ENCODE measurements at places on chromosomes 11 and 22.

DNA sequence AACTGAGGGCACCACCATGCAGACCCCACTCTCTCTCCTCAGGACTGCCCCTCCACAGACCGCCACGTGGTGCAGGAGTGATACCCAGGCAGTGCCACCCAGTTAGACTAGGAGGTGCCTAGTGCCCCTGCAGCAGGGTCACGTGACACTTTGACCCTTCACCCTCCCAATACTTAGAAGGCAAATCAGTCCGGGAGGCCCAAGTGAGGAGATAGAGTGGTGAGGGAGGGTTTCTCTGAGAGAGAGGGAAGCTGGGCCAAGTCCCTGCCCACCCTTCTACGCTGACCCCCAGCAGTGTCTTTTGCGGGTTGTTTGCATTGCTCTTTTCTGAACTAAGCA, 84.6 kb downstream of the BUD13 start:
- no peak for DNase-seq

DNA sequence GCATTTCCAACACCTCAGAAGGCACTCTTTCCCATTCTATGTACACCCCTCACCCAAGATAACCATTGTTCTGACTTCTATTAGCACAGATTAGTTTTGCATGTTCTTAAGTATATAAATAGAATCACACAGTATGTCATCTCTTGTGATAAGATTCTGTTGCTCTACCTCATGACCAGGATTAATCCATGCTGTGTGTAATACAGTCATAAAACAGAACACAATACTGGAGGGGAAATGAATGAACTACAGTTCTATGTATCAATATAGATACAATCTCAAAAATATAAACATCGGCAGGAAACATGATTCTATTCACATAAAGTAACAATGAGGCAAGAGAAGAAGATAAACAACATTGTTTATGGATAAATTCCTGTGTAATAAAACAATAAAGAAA, 151.5 kb downstream of the ATG16L2 start:
- DNase-seq = no peak

- DNase-seq = no peak
These were observed at the start of gene GSC2 for GRCh38 chr22:19149991-19150390. TSS of gene GSC2 (minus strand) at chr22:19150292. CDS start at chr22:19150283, 9 bp downstream.

- no peak for DNase-seq
These were observed 3.7 kb upstream of the LZTR1 start for GRCh38 chr22:20978419-20978818.

DNA sequence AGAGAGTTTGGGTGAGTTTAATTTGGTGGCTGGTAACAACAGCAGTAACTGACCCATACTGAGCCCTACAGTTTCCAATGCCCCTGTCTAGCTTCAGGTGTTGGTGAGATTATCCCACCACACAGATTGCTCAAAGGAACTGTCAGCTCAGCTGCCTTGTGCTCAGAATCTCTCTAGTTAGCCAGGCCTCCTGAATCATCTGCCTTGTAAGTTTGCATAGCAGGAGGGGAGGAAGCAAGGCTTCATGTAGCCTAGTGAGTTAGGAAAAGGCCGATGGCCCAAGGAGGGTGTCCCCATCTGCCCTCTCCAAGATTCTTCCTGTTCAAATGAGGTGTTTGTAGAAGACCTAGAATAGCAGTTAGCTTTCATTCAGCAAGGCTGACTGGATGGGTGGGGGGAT, 74.3 kb downstream of the MICAL2 start:
- DNase-seq = no peak

DNA sequence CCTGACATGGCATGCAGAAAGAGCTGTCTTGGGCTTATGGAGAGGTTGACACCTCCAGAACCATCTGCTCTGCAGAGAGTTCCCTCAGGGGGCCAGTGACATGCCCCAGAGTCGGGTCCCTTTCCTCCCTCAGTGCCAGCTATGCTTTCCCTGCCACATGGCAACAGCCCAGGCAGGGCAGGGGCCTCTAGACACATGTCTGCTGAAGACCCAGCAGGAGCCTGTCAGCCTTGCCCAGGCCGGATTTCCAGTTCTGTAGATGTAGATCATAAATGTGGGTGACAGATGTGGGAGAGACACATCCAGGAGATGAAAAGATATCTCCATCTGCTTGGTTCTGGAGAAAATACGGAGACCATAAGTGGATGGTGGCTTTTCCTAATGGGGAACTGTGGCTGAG, 25.5 kb downstream of the NAV2 start:
- DNase-seq = no peak

GRCh38 chr11:80595011-80595410, 1154.2 kb upstream of the TENM4 start:
- DNase-seq = no peak

DNA sequence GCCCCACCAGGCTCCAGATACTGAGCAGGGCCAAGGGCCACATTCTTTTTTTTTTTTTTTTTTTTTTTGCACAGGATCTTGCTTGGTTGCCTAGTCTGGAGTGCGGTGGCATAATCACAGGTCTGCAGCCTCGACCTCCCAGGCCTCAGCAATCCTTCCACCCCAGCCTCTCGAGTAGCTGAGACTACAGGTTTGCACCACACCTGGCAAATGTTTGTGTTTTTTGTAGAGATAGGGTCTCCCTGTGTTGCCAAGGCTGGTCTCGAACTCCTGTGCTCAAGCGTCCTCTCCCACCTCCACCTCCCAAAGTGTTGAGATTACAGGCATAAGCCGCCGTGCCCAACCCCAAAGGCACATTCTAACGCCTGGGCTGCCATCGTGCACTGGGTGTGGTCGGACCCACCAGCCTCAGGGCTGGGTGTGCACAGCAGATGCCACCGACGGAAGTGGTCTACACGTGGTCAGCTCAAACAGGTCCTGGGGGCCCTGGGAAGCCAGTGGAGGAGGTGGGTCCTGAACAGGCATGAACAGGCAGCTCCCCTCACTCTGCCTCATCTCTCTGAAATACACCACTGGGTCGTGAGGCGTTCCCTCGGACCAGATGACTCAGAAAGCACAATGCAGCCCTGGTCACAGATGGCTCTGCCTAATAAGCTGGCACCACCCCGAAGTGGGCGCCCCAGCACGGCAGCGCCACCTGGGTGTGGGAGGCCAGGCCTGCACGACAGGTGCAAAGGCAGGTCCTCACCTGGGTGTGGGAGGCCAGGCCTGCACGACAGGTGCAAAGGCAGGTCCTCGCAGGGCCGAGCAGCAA, 5.1 kb upstream of the B4GALNT4 start:
- peak; percentile 82 for DNase-seq

DNA sequence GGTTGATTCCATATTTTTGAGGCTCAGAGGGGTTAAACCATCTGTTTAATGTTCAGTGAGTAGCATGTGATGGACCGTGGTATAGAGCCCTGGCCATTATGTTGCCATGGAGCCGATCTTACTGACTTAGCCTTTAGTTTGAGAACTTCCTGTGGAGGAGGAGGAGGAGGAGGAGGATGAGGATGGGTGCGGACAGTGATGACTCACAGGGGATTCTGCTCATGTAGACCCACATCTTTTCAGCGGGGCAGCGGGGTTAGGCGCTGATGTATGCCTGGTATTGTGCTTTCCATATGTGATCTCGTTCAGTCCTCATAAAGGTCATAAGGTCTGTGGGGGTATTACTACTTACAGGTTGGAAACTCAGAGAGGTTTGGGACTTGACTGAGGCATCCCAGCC, 13.9 kb downstream of the STX3 start:
- DNase-seq = no peak

DNA sequence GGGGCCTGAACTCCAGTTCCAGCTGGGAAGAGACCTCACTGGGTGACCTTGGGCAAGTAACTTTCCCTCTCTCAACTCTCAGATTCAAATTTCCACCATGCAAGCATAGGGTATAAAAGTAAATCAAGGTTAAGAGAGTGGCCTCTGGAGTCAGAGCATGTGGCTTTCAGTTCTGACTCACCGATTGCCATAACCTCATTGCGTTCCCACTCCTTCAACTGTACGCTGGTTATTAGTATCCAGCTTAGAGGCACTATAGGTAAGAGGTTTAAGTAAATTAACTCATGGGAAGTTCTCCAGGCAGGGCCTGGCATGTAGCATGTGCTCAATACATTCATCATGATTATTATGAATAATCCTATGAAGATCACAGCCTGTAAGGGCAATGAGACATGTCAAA, 88.3 kb downstream of the FBXO7 start:
- DNase-seq = no peak

DNA sequence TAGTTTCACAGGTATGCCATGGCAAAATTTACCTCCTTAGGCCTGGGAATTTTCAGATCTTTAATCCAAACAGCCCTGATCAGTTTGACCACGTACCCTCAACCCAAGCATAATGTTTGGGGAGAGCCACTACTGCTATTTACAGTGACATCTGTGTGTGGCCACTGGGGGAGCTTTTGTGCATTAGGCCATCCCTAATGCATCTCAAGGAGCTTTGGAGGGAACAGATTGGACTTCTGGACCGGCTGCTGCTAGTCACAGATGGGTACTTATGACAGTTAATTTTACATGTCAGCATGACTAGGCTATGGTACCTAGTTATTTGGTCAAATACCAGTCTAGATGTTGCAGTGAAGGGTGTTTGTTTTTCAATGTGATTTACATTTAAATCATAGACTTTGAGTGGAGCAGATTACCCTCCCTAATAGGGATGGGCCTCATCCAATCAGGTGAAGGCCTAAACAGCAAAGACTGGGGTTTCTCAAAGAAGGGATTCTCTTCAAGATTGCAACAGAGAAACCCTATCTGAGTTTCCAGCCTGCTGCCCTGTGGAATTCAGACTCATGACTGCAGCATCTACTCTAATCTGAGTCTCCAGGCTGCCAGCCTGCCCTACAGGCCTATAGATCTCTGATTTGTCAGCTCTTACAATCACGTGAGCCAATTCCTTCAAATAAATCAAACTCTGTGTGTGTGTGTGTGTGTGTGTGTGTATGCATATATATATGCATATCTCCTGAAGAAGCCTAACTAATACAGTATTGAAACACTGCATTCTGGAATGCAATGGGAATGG, 38.0 kb upstream of the GALNT18 start:
- no peak for DNase-seq

DNA sequence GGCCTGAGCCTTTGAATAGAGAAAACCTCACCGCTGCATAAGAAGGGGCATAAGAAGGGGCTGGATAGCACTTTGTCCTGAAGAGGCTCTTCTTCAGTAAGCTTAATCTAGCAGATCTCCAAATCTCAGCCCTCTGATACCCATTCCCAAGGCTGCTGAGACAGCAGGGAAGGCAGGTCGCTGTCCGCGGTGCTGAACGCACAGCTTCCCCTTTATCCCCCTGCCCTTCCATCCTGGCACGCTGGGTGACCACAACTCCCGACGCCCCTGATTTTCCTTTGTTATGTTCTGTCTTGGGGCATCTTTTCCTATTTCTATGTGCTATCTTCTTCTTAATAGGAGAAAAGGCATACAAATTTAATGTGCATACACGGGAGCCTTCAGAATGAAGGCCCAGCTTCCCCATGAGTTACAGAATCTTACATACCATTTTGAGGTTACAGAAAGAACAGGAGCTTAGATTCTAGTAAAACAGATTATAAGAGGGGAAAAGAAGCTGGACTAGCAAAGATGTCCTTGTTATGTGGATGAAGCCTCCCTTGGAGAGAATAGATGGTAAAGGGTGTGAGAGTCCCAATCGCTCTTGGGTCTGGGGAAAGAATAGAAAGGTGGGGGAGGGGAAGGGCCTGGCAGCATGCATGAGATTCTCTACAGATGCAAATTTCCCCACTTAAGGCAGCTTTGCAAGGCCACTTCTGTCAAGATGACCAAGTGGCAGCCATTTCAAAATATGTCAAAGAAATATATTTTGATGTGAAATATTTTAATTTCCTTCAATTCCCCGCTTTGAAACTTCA, 5.7 kb upstream of the SULT4A1 start:
- no peak for DNase-seq

DNA sequence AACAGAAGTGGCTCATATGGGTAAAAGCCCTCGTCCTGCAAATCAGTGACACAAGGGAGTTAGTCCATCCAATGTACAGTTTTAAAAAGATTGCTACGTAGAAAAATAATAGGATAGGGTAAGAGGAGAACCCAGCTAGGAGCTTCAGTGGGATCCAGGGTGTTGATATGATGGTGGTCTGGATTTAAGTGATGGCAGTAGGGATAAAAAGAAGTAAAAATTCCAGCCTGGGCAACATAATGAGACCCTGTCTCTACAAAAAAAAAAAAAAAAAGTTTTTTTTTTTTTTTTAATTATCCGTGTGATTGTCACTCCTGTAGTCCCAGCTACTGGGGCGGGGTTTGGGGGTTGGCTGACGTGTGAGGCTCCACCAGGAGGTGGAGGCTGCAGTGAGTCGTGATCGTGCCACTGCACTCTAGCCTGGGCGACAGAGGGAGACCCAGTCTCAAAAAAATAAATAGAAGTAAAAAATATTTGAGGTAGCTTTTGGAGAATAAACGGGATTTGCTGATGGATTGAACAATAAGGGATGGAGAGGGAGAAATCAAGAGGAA, 7.0 kb upstream of the L3MBTL2 start:
- DNase-seq = peak; percentile 41

GRCh38 chr22:41286639-41287091, 678 bp upstream of the RANGAP1 start:
- DNase-seq = peak; percentile 65

DNA sequence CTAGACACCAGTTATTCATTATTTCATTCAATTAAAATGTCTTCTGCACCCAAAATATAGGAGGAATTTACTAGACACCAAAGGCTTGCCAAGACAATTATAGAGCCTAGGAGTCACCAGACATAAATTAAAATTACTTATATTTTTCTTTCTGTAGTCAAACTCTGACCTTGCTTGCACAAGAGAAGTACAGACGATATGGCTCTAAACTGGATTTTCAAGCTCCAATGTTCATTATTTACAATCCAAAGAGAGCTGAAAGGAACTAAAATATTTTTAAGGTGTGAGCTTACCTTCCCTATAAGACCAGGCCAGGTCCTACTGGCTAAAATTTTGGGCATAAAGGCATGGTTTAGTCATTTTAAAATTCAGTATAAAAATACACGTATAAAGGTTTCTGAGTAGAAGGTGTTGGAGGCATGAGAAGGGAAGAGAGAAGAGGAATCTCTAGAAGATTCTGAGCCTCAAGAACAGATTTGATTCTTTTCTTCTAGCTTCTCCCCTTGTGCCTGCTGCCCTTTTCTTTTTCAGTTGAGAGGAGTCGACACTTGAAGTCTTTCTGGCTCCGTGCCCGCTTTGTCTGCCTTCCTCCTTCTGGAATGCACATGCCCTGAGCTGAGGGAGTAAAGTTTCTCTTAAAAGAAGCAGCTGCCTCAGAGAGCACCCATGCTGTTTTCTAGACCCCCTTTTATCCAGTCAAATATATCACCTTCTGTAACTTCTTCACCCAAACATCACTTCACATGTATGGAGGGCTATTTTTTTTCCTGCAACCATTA, 13.5 kb downstream of the C11orf97 start:
- DNase-seq = no peak

DNA sequence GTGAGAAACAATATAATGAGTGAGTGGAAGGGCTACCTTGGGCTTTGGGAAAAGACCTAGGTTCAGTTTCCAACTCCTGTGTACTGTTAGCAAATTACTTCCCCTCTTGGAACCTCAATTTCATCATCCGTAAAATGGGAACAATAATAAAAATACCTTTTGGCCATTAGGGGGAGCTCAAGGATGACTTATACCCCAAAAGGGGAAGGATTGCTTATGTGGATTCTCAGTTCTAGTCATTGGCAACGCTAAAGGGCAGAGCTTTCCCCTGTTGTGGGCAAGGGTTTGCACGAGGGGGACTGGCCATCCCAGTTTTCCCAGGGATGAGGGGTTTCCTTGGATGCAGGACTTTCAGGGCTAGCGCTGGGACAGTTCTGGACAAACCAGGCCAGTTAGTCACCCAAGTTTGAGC, 3.1 kb upstream of the COMMD9 start:
- DNase-seq = no peak

All from CD4-positive, alpha-beta T cell treated with Interleukin-1 beta for 1 hour (primary cell).